ENCODE measurements at places on chromosomes 6 and 20. TPM values are rescaled to one million over a fixed set of nuclear protein-coding genes. Genes with fewer than 3 reads are reported as not detected.
A peak's percentile ranks its signal among the peaks of the same experiment; 100 is the strongest.

GRCh38 chr6:141463237-141463977, 669.3 kb upstream of the GJE1 start:
- DNase-seq = no peak

GRCh38 chr6:34949636-34950035, 60.6 kb downstream of the ANKS1A start:
- DNase-seq = no peak

The BPI gene
- not detected for total RNA-seq

DNA sequence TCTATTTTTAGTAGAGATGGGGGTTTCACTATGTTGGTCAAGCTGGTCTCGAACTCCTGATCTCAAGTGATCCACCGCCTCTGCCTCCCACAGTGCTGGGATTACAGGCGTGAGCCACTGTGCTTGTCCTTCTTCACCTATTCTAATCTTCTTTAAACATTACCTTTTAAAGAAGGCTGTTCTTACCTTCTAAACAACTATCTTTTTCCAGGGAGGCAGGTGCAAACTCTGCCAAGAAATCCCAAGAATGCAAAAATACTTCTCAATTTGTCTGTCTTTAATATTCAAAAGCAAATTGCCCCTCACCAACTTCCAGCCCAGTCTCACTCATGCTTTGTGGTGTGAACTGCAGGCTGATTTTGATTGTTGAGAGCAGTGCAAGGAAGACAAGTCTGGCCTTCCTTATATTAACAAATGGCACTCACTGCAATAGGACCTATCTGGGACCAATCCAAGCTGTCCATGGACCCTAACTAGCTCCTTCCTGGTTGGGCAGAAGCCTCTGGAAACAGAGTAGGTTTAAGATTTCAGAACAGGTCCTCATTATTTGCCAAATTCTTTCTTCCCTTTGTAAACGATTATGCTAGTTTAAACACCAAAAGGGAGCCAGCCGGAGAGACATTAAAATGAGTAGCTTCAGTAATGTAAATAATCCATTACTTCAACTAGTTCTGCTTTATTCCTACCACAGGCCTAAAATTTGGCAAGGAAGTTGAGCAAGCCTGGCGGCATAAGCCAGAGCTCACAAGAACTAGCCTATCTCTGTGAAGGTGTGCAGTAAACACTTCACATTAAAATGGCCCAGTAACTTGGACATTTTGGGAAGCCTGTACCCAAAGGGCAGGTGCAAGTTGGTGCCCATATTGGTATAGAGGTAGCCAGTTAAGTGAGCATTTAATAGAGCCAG, 1.6 kb downstream of the SCAND1 start:
- DNase-seq = peak; percentile 9

The ZNF311 gene
- 0.43 TPM for total RNA-seq

GRCh38 chr6:3304500-3305215, 45.9 kb downstream of the PSMG4 start:
- DNase-seq = no peak

- DNase-seq = no peak
These were observed 410.0 kb downstream of the PLCB1 start for GRCh38 chr20:8542110-8542486.

The CRYBG1 gene
- 20.8 TPM for total RNA-seq

The OVOL2 gene
- total RNA-seq = not detected

- no peak for DNase-seq
These were observed 31.6 kb downstream of the OPRM1 start for GRCh38 chr6:154070657-154071056.

The ELOVL2 gene
- total RNA-seq = not detected

The C6orf132 gene
- 0.13 TPM for total RNA-seq

The NINL gene
- 4.1 TPM for total RNA-seq

The SPATA25 gene
- 0.74 TPM for total RNA-seq

DNA sequence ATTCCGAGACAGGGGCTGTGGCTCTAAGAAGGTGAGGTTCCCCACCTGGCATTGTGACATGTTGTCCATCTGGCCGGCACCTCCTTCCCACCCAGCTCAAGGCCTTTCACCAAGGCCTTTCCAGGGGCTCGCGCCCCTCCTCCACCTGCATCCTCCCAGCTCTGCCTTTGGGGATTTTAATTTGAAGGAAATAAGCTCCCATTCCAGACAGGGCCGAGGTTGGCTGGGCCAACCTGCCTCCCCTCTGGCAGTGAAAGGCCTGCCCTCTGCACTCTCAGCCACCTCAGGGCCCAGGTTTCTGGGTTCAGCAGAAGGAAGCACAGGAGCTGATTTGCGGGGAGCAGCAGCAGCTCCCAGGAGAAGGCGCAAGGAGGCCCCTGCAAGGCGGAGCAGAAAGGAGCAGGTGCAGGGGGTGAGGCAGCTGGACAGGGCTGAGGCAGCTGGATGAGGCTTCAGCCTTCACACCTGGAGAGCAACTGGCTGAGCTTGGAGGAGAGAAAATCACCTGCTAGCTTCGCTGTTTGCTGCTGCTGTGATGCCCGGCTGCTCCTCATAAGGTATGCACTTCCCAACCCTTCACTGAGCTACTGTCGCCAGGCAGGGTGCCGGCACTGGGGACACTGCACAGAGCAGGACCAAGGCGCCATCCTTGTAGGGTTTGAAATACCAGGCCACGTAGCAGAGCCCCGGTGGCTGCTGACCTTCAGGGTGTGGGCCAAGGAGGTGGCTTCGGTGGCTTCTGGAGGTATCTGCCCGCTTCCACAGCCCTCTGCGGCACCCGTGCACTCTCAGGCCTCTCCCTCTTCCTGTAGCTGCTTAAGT, 147.0 kb downstream of the SYNDIG1 start:
- DNase-seq = no peak

The FOXF2 gene
- total RNA-seq = not detected

DNA sequence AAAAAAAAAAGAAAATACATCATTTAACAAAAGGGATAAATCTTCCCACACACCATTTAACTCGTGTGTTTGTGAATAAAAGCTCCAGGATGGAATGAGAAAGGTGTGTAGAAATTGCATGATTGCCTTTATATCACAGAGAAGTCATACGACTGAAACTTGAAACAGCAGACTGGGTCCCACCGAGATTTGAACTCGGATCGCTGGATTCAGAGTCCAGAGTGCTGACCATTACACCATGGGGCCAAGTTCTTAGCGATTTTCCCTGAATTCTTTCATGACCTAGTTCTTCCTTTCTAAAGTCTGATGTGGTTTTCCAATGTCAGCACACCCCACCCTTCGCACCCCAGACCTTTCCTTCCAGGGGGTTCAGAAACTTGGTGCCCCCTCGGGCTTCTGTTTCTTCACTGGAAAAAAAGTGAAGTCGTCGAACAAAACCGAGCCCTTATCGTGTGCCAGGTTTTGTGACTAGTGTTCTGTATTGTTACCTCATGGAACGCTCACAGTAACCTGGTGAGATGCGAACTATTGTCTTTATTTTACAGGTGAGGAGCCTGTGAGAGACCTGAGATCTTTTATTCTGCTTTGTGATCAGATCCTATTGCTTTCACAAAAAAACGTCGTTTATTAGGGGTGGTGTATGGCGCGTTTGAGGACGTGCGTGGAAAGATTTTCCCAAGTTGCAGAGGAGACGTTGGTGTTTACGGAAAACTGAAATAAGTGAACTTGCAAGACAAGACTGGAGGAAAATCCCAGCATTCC, 120.8 kb downstream of the OR2B2 start:
- DNase-seq = peak; percentile 73

The PTCRA gene
- not detected for total RNA-seq

The TPD52L2 gene
- 44.6 TPM for total RNA-seq

DNA sequence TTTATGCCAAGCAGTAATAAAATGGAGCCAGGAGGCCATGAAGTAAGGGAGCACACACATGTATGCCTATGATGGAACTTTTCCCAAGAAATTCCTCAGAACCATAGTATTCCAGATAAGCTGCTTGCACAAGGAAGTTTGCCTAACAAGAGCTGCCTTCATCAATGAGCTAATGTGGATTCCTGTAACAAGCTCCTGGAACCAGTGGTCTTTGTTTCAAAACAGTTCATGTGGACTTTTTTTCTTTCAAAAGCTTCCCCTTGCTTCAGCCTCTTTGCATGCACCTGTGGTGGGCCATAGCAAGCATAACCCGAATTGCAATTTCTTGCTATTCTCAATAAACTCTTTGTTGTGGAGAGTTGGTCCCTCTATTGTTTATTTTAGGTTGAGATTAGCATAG, 359.6 kb downstream of the UTRN start:
- no peak for DNase-seq

The FOXP4 gene
- 11.8 TPM for total RNA-seq

The PDYN gene
- total RNA-seq = not detected

DNA sequence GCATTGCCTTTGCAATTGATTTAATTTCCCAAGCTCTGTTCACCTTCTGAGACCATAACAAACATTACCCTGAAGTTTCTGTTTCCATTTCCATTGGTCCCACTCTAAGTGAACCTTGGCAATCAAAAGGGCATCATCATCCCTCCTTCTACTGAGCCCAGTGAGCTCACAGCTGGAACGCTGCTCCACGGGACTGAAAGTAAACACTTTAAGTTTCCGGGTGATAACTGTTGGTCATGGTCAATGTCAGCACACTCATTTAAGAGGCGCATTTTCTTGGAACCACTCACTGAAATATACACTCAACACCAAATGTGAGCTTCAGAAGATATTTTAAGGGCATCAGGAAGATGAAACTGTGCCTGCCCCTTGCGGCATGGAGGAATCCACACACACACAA, 37.1 kb upstream of the RPS6KA2 start:
- no peak for DNase-seq

DNA sequence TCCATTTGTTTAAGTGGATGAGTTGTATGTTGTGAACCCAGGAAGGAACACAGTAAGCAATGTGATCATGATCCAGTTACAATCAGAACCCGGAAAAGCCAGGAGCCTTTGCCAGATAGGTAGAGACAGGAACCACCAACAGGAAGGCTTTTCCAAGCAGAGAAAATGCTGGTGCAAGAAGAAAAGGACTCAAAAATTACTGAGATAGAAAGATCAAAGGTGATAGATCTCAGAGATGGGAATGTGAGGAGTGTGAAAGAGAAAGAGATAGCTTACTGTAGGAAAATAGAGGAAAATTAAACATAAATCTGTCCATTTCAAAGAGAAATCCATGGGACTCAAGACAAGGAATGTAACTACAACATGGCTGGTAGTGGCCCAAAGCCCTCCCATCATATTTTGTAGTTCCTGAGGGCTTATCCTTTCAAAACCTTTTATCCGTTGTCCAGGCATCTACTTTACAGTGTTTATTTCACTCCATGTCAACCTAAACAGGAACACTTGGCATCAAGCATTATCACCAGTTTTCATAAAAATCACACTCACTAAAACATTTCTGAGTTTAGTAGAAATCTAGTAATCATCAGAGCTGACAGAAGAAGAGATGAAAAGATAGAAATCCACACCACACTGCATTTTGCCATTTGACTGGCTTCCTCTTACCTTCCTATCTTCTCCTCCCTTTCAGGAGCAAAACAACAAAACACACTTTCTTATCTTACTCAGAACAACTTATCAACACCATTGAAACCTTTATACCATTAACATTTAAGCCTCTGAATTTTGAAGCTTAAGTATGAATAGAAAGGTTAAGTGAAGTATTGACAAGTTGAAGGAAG, 44.5 kb upstream of the STXBP5 start:
- DNase-seq = no peak

DNA sequence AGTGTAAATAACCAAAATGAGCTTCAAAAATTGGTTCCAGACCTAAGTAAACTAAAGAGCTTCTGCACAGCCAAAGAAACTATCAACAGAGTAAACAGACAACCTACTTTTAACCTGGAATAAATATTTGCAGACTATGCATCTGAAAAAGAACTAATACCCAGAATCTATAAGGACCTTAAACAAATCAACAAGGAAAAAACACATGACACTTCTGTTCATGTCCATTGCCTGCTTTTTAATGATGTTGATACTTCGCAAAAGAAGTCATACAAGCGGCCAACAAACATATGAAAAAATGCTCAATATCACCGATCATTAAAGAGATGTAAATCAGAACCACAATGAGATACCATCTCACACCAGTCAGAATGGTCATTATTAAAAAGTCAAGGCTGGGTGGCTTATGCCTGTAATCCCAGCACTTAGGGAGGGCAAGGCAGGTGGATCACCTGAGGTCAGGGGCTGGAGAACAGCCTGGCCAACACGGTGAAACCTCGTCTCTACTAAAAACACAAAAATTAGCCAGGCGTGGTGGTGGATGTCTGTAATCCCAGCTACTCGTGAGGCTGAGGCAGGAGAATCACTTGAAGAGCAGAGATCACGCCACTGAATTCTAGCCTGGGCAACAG, 42.5 kb upstream of the DST start:
- no peak for DNase-seq

DNA sequence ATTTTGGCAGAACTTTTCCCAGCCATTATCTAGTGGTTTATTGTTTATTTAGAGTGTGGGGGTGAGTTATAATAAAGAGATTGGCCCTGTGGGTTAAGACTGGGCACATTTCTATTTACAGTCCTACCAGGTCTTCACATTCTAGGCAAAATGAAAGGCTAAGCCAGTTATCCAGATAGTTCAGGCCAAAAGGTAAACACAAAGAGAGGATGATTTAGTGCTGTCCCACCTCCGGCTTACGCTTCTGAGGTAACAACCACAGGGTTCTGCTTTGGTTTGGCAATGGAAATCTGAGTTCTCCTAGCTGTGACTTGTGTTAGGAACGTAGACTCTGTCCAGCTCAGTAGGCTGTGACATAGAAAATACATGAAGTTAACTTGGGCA, 50.3 kb upstream of the PTPRK start:
- no peak for DNase-seq

All from activated CD8-positive, alpha-beta T cell treated with anti-CD3 and anti-CD28 coated beads for 36 hours (primary cell).